ENCODE measurements at places on chromosomes 2 and 18.

- DNase-seq = no peak
Observed at GRCh38 chr2:229044581-229044980, 226.5 kb downstream of the PID1 start.

GRCh38 chr2:158665536-158666302 is 129.4 kb upstream of the DAPL1 start:
- DNase-seq = no peak

- no peak for DNase-seq
Observed at GRCh38 chr2:36074008-36074407, 281.6 kb upstream of the CRIM1 start.

DNA sequence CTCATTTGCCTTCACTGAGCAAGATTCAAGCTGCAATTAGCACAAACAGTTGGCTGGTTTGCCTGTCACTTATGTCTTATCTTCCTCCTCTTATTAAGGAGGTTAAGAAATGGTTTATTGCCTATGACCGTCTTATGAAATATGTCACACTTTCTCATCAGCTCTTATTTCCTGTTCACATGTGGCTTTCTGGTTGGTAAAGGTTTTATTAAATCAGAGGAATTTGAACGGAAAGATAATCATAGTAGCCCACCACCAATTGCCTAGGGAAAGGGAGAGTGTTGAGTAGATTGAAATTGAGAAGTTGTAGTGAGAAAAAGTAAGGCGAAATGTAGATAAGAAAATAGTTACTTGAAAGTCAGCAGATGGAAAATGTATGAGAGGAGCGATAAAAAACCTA is 4.2 kb upstream of the IL1R1 start:
- DNase-seq = no peak

DNA sequence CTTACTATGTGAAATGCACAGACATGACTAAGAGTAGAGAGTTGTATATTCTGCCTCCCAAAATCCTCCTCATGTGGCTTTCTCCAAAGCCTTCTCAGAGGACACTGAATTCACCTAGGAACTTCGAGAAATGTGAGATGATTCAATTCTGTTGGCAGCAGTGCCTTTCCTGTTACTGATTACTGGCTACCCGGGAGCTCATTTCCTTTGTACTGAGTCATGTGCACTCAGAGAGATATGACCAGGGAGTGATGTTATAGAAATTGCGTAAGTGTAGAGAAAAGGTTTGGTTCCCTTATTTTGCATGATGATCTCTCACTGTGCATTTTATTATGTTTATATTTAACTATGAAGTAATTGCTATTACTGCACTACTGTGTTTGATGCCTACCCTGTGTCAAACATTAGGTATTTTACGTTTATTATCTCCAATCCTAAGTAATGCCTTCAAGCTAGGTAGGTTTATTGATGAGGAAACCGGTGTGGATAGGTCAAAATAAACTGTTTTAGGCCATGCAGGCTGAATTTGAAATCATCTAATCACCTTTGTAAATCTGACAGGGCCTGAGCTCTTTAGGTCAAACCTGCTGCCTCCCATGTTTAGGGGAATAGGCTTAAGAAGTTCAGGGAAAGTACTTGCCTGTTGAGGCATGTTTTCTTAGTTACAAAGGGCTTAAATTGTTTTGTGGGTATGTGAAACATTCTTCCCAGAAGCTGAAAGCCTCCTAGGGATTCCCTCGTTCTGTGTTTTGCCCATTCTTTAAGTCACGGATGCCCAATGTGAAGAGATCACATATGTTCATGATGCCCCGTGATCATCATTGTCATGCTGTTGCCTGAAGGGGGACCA is 86.8 kb downstream of the FMNL2 start:
- no peak for DNase-seq
